ENCODE measurements at places on chromosomes 12 and 14.

DNA sequence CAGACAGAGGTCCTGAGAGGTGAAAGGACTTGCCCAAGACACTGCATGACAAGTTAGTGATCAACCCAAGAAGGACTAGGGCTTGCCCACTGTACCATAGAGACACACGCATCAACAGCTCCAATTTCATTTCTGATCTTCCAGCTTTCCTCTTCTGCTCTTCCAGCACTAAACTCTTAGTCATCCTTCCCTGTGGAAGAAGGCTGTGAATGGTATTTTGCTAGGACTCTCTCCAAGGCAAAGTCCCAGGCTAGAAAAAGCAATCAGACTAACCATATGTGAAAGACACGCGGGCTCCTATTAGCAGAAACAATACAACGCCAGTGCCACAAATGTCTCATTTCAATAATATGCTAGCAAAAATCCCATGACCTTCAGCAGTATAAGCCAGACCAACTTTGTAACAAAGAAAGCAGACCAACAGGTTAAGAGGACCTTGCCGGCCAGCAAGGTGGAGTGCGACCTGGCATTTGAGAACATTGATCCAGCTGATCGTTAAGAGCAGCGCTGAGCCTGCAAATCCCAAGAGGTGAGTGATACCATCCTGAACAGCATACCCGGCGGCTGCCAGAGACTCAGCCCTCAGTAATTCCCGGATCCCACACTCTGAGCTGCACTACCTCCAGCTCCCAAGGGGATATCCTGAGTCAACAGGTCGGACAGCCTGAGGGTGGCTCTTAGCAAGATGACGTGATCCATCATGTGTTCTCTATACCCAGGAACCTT lies 132.5 kb downstream of the FOXN3 start:
- DNase-seq = no peak

DNA sequence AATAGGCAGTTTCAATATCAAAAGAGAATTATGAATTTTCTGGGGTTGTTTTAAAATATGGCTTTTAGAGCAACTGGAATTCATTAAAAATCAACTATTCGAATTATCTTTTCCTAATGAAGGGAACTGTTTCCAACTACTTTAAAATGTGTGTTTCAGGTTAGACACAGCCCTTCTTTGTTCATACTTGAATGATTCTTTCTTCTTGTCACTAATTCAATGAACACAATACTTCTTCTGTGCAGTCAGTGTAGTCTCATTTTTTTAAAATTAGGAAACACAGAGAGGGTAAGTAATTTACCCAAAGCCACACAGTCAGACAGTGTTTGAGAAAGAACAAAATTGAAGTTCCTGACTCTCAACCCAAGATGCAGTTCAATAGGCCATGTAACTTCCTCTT lies 414.0 kb downstream of the CCDC91 start:
- no peak for DNase-seq

GRCh38 chr12:62933602-62934238 lies 1.2 kb downstream of the PPM1H start:
- DNase-seq = peak; percentile 15

GRCh38 chr12:54156578-54156977 lies 32.2 kb downstream of the SMUG1 start:
- no peak for DNase-seq

- DNase-seq = no peak
Measured at GRCh38 chr14:100433428-100433814, 110.3 kb downstream of the SLC25A47 start.

Measured in M059J (cell line).